CD4-positive, alpha-beta T cell treated with Interleukin-4 for 1 hour (primary cell): ENCODE measurements at places on chromosomes 13 and 19.

DNA sequence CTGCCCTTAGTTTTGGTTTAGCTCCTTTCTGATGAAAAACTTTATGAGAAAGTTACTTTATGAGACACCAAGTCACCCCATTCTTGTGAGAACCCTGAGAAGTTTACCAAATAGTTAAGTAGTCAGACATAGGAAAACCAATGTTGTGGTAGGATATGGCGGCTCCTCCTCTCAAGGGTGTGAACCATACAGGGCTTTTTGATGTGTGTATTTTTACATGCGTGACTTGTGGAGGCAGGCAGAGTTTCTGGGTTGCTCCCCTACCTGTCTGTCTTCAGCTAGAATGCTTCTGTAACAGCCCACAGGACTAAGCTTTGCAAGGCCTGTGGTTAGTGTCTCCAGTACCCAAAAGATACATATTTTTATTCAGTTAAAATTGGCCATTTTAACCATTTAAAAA lies 18.3 kb downstream of the UBAC2 start:
- DNase-seq: peak; percentile 84

- DNase-seq: no peak
Measured at GRCh38 chr13:20058476-20058875, 99.9 kb downstream of the ZMYM2 start.

DNA sequence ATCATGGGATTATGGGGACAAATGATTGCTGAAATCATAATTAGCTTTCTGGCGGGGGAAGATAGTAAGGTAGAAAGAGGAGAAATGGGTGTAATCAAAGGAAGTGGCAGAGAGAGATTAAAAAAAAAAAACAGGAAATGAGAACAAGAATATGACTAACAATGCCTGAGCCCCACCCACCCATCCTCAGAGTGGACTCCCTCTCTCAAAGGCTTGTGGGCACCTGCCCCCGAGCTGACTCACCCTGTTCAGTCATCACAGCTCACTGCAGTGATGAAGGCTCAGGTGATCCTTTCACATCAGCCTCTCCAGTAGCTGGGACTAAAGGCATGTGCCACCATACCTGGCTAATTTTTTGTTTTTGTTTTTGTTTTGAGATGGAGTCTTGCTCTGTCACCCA lies 26.4 kb upstream of the TPT1 start:
- peak; percentile 91 for DNase-seq

- DNase-seq: no peak
Measured at GRCh38 chr13:72508392-72508791, 219.0 kb downstream of the MZT1 start.

- DNase-seq: peak; percentile 72
Measured at GRCh38 chr19:7751157-7751783, 3.9 kb upstream of the CD209 start.

GRCh38 chr19:18319591-18320135 lies 3.2 kb downstream of the LSM4 start:
- DNase-seq: peak; percentile 40

DNA sequence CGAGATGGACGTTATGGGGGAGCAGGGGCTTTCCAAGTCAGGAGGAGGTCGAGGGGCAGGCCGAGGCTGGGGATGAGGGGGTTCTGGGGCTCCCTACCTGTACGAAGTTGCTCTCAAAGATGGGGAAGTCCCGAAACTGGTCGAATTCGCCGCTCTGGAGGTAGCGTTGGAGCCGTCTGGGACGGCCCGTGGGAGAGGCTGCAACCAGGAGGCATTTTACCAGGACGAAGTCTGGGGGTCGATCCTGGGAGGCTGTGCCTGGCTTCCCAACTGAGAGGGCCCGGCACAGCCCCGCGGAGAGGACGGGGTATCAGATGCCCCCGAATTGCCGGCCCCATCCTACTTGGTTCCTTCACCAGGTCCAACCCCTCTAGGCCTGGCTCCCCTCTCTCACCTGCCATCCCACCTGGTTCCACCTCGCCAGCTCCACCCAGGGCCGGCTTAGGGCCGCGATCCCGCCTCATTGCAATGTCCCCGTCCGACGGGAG lies 527 bp upstream of the EMC10 start:
- no peak for DNase-seq

- DNase-seq: peak; percentile 51
Measured at GRCh38 chr13:100673713-100674571, 653 bp downstream of the TMTC4 start.

DNA sequence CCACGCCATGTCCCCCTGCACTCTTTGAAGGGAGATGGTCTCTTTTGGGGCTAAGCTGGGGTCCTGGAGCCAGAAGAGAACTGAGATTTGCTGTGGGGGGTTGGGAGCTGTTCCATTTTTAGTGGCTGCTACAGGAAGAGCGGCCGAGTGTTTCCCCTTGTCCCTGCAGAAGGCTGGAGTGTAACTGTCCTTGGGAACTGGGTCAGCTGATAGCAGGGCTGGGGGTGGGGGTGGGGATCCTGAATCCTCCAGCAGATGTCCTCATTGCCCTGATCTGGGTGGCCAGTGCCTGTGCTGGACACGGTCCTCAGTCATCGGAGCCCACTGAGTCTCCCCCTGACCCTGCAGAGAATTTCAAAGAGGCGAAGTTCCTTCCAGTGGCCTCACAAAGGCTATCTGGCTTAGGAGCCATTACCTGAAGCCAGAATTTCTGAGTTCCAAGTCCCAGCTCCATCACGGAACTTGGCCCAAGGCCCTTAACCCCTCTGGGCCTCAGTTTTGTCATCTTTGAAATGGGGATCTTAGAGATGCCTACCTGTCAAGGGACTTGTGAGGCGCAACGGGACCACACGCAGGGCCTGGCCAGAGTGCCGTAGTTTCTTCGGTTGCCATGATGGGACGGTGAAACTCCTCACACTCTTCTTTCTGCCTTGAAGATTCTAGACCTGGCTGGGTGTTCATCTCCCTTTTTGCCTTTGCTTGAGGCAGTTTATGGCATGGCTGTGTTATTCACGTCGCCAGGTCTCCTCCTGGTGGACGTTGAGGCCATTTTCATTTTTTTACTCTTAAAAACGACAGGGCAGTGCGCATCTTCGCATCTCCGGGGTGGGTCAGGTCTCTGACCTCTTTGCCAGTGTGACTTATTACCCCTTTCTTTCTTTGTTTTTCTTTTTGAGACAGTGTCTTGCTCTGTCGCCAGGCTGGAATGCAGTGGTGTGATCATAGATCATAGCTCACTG lies 51.9 kb downstream of the DNM2 start:
- peak; percentile 39 for DNase-seq

DNA sequence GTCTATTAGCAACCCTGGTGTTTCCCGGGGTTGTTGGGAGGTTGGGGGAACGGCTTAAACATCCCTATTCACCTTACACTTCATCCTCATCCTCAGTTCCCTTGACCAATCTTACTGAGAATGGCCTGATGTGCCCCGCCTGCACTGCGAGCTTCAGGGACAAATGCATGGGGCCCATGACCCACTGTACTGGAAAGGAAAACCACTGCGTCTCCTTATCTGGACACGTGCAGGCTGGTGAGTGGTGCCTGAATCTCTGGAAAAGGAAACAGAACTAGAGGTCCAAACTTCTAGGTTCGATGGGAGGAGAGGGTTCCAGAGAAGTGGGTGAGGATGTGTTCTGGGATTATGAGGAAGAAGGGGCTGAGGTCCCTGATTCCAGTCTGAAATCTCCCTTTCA lies 5.9 kb downstream of the PINLYP start:
- no peak for DNase-seq

- no peak for DNase-seq
Measured at GRCh38 chr13:29484796-29485195, 110.7 kb downstream of the SLC7A1 start.
